ENCODE measurements at places on chromosomes 1 and 21.

GRCh38 chr1:184296466-184297243, 90.2 kb upstream of the C1orf21 start:
- DNase-seq = no peak

GRCh38 chr1:24450316-24450715, 34.7 kb downstream of the NIPAL3 start:
- no peak for DNase-seq

- DNase-seq = no peak
Observed at GRCh38 chr1:172874950-172875349, 175.8 kb downstream of the TNFSF18 start.

- no peak for DNase-seq
Observed at GRCh38 chr21:15264084-15264665, 199.4 kb upstream of the NRIP1 start.

DNA sequence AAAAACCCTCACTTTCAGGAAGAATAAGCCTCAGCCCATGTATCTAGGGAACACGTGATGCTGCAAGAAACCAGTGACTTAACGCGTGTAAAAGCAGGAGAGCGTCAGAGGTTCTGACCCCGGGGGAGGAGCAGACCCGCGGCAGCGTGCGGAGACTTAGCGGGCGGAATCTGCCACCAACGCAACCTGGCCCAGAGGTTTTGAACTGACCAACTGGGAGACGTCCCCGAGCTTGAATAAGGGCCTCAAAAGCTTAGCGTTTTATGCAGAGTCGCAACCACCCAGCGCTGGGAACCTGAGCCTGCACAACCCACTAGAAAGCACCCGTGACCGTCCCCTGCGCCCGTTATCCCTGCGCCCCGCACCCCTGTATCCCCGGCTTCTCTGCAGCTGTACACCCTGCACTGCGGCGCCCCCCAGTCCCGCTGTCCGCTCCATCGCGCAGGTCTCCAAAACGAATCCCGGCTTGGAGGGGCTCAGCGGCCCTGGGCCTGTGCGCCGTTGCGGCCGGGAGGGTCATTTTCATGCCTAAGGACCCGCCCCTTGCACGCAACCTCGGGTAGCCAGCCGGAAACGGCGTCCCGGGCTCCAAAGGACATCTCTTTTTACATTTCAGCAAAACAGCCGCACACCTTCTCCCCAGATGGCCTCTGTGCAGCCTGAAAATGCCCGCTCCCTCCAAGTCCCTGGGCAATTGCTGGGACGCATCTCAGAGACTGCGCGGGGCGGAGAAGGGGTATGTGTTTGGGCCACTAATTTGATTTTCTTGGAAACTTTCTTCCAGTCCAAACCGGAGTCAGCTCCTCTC, 29.4 kb upstream of the TRIM17 start:
- DNase-seq = no peak

- DNase-seq = no peak
Observed at GRCh38 chr21:38905752-38906151, 100.0 kb downstream of the ETS2 start.

DNA sequence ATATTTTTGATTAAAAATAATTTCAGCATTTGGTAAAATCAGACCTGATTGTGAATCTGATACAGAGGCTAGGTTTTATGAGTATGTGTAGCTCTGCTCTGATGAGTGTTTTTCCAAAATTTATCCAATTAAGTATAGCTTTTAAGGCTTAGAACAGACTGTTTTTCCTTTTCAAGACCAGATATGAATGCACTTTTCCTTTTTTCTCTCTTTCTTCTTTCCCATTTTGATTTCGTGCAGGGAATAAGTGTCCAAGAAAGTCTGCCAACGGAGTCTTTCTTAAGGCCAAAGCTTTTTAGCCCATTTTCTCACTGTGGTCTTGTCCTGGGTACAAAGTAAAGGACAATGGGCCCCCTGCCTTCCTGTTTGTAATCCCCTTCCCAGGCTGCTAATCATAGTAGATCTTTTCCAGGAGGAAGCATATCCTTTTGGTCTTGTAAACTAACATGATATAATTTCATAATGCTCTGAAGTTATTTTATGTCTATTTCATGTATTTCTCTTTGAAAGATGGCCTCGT, 2.9 kb downstream of the KIF1B start:
- no peak for DNase-seq
